Karpas-422 (cell line): ENCODE measurements at places on chromosomes 12 and 14. TPM values are rescaled to one million over a fixed set of nuclear protein-coding genes. Genes with fewer than 3 reads are reported as not detected.

The SLC35E3 gene
- 1.9 and 3.5 TPM in 2 replicates for total RNA-seq

The ERP27 gene
- 0.18 and 0.60 TPM in 2 replicates for total RNA-seq

The KRT5 gene
- total RNA-seq, result not detected in 2 replicates

The CHGA gene
- total RNA-seq, result not detected in 2 replicates

The RACGAP1 gene
- total RNA-seq, result 44.0 and 78.6 TPM in 2 replicates

The NGB gene
- total RNA-seq, result not detected in 2 replicates

The DLGAP5 gene
- total RNA-seq, result 24.0 and 42.4 TPM in 2 replicates

The C3AR1 gene
- 2.2 and 3.2 TPM in 2 replicates for total RNA-seq

The OASL gene
- total RNA-seq, result 0.69 and 1.4 TPM in 2 replicates

The KDM5A gene
- total RNA-seq, result 61.4 and 64.7 TPM in 2 replicates

The CMA1 gene
- not detected in 2 replicates for total RNA-seq

The CYP27B1 gene
- total RNA-seq, result 0.86 and 3.5 TPM in 2 replicates

The SLC25A47 gene
- not detected in 2 replicates for total RNA-seq

The BCL11B gene
- total RNA-seq, result not detected in 2 replicates

The PELI2 gene
- total RNA-seq, result 0.18 and 0.30 TPM in 2 replicates

The PTPRR gene
- not detected in 2 replicates for total RNA-seq

The TAS2R46 gene
- total RNA-seq, result 0.83 and 6.3 TPM in 2 replicates
